ENCODE measurements at places on chromosomes 12 and 14. TPM values are rescaled to one million over a fixed set of nuclear protein-coding genes. Genes with fewer than 3 reads are reported as not detected.

The NAA25 gene
- 40.5 TPM for total RNA-seq

The WSCD2 gene
- 17.4 TPM for total RNA-seq

The SYT1 gene
- 100 TPM for total RNA-seq

The ZDHHC22 gene
- total RNA-seq = 11.5 TPM

The SELPLG gene
- 9.6 TPM for total RNA-seq

The GARIN6 gene
- total RNA-seq = not detected

The TGM1 gene
- 0.99 TPM for total RNA-seq

The AKAP3 gene
- total RNA-seq = 3.3 TPM

The CBLN3 gene
- 0.59 TPM for total RNA-seq

The HOXC12 gene
- not detected for total RNA-seq

The PTPRQ gene
- 1.3 TPM for total RNA-seq

The KCNMB4 gene
- total RNA-seq = 14.0 TPM

The LALBA gene
- total RNA-seq = not detected

The KRT74 gene
- total RNA-seq = not detected

The COL2A1 gene
- total RNA-seq = 56.7 TPM

The HOXC11 gene
- total RNA-seq = 1.5 TPM

The NRL gene
- total RNA-seq = 2.4 TPM

The GLIPR1L1 gene
- total RNA-seq = not detected

The SCNN1A gene
- 1.3 TPM for total RNA-seq

The PRICKLE1 gene
- total RNA-seq = 74.6 TPM

The RNASE4 gene
- total RNA-seq = 10.8 TPM

The SUPT16H gene
- 75.0 TPM for total RNA-seq

The MYO1H gene
- 0.28 TPM for total RNA-seq

The RPGRIP1 gene
- total RNA-seq = 0.50 TPM

The DTX1 gene
- total RNA-seq = 14.4 TPM

The IL25 gene
- total RNA-seq = not detected

The PARP2 gene
- 20.4 TPM for total RNA-seq

The OR10AD1 gene
- total RNA-seq = not detected

Data from spinal cord (tissue), 10 donors.